ENCODE measurements at places on chromosomes 1 and 21. TPM values are rescaled to one million over a fixed set of nuclear protein-coding genes. Genes with fewer than 3 reads are reported as not detected.

SMCP gene
- polyA plus RNA-seq, result not detected

DNA sequence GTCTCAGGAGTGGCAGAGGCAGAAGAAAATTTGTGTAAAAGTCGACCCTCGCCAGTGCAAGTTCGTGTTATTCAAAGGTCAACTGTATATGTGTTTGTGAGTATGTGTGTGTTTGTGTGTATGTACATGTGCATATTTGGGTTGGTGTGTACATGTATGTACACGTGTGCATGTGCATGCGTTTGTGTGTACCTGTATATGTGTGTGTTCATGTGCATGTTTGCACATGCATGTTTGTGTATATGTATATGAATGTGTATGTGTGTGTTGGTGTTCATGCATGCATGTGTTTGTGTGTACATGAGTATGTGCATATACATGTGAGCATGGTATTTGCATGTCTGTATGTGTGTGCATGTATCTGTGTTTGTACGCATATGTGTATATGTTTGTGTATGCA lies 21.7 kb upstream of the TENT5C start:
- DNase-seq, result no peak

DNA sequence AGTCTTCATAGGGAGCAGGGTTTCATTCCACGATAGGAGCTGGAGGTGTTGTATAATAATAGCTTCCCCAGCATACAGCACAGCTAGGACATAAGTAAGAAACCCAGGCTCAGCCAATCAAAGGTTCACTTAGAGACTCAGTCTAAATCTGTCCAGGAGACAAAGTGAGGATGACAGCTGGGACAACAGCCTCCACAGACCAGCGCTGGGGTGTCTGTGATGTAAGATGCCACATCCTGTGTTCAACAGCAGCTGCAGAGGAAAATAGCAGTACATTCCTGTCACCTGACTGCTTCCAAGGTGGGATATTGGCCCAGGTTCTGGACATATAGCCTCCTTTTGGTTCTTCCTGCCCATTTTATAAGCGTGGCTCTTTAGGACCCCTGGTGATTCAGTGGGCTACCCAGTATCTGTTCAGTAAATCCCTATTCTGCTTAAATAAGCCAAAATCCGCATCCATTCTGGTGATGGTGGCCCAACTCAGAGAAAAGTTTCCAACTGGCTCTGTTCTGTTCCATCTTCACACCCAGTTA lies 176.8 kb upstream of the SYT6 start:
- DNase-seq, result no peak

DNA sequence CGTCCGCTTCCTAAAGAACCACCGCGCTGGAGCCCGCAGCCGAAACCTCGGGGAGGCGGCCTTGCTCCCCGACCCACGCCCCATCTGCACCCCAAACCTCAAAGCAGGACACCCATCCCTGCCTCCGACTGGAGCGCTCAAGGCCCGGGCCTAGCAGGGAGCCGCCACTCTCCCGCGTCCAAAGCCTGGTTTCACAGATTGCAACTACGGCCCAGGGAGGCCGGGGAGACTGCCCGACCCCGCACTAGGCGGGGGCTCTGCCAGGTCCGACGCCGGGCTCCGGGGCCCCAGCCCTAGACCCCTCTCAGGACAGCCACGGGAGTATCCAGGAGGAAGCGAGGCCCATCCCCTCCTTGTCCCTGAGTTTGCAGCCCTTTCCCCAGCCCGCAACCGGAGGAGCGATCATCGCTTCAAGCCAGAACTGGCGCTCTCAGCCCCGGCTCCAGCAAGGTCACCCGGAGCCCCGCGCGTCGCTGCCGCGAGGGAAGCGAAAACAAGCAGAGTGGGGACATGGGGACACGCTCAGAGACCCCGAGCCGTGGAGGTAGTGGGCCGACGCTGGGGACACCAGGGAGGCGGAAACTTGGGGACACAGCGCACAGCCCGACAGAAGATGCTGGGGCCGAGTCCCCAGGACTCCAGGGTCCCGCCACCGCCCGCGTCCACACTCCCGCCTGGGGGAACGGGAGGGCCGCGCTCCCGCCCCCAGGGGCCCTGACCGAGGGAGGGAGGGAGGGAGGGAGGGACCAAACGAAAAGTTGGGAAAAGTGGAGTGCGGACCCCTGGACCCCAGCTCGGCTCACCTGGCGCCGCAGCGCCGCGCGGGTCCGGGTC lies 433 bp downstream of the TMEM200B start:
- DNase-seq, result no peak

SPATA46 gene
- not detected for polyA plus RNA-seq

C1orf116 gene
- 0.20 TPM for polyA plus RNA-seq

DNA sequence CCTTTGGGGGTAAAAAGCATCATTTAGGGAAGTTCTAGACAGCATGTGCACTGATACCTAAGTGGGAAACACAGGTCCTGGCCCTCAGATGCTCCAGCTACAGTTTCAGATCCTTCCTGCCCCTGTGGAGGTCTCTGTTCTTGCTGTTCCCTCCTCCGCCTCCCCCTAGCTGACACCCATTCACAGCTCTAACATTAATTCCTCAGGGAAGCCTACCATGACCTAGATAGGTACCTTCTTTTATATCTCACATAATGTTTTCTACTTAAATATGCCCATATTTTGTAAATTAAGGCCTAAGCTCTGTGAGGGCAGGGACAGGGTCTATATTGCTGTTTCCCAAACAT lies 11.3 kb downstream of the TSPAN2 start:
- DNase-seq, result no peak

ARF1 gene
- polyA plus RNA-seq, result 267 TPM

DNA sequence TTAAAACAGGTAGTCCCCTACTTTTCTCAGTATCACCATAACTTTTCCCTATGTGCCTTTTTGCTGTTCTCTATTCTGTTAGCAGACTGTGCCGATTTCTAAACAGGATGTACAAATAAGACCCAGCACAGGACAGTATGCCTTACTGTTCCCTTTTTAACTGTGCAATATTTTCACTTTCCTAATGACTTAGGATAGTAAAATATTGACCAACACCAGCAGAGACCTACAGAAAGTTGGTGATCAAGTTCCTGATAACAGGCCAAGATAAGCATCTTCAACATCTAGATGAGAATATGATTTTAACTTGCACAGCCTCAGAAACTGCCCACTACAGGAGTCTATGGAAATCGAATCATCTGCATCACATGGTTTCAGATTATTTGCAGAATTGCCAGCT lies 42.0 kb downstream of the ADSS2 start:
- DNase-seq, result no peak

- DNase-seq, result no peak
Observed at GRCh38 chr1:16348414-16349182, 3.7 kb downstream of the FBXO42 start.

OLFML3 gene
- polyA plus RNA-seq, result 220 TPM

GRCh38 chr1:180610556-180611015 lies 21.2 kb upstream of the XPR1 start:
- DNase-seq, result no peak

DNA sequence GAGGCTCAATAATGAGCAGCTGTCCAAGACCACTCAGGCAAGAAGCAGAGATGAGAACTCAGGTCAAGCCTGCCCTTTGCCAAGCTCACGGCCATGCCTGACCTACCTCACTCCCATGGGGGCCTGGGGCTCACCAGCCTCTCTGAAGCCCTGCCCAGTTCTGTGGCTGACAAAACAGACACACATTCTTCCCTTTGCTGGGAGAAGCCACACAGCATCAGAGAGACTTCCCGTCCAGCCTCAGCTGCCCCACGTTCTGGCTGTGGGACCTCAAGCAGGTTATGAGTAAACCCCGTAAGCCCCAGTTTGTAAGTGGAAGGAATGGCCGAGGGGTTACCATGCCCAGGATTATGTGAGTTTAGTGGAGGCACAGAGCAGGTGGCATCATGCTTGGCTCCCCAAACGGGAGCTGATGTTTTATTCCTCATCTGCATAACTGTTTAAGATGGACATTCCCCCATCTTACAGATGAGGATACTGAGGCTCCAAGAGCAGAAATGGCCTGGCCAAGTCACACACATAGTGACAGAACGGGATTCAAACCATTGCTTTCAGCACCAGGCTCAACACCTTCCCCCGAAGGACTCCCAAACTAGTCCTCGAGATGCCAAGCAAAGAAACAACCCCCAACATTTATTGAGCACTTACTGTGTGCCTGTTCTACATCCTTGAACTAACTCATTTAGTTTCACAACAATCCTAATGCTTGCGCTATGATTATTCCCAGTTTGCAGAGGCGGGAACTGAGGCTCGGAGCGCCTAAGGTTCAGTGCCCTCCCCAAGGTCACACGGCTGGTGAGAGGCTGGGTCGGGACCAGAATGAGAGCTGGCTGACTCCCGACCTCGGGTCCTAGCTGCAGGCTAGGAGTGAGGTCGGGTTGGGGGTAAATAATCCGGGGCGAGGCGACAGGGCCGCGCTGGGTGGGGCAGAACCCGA lies 49.1 kb upstream of the LAPTM5 start:
- no peak for DNase-seq

OR2T2 gene
- polyA plus RNA-seq, result not detected
